ENCODE measurements at places on chromosomes 3 and 15.

GRCh38 chr3:10160925-10161324 lies 3.8 kb upstream of the IRAK2 start:
- DNase-seq, result no peak

DNA sequence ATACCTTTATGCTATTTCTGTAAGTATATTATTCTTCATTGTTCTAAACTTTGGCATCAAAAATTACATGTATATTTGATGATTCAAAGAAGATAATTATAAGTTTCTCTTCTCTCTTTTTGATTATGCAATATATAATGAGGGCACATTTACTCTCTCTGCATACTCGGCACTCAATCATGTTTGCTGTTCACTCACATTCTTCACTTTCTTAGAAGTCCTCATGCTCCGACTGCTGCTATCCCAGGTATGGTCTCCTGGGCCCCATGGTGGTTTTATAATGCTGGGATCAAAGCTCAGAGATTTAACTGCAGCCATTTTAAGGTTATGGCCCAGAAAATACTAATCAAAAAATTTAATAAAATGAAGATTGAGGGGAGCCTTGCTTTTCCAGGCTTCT lies 529.7 kb upstream of the IL12A start:
- DNase-seq, result no peak

GRCh38 chr3:10008588-10009344 lies 17.5 kb upstream of the FANCD2 start:
- DNase-seq, result peak; percentile 84

GRCh38 chr3:122312826-122313225 lies 12.2 kb upstream of the CSTA start:
- DNase-seq, result no peak

DNA sequence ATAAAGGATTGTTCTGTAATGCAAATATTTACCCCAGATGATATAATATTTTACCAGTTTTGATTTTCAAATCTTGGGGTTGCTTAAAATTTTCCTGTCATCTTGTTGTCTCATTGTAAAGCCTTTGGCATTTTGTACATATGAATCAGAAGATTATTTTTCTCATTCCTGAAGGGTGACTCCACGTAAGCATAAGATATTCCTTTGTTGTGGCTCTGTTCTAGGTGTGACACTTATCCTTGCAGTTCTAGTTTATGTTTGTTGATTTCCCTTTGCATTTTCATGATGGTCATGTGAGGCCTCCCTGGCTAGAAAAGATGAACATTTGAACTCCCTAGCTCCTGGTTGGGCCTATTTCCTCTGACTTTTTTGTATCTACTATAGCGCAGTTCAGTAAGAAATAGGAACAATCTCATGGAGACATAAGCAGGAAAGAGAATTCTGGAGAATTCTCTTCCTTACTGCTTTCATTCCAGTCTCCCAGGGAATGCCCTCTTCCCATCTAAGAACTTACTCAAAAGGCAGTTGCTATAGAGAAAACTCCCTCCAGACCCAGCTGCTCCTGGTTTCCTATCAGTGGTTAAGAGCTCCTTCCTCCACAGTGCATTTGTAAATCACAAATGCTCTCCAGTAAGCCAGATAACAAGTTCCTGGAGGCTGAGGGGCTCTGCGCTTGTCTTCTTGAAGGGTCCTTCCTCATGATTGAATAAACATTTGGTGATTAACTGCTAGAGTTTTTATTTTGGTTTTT lies 124.7 kb downstream of the WNT5A start:
- no peak for DNase-seq

DNA sequence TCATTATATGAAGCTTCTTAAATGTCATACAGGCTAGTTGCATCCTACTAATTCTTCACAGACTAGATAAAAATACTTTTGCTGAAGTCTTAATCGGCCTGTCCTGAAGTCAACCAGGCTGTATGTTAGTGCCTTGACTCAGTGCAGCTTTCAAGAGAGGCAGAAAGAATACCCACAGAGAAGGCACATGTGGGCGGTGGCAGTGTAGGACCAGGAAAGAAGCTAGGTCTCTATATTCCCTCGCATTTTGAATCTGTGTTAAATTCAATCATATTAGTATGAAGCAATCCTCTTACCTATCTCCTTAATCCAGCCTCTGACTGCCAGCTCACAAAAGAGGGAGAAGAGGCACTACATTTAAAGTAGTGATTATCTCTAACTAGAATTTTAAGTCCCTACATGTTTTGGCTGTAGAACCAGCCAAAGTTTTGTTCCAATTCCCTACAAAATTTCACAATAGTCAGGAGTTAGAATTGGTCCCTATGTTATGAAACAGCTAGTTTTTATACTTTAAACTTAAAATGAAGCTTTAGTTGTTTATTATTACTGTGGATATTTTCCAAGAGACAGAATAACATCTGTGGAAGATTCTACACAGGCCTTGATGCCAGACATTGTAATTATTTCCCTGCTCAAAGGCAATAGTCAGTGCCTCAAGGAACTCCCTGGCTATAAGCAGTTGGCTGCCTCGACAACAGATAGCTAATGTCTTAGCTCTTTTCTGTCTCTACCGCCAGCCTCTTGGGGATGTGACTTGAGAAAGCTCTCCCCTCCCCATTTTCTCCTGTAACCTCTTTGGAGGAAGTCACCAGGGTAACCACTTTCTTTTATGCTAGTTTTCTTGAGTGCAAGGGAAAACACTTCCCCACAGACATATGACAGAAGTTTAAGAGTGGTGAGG lies 31.9 kb downstream of the CRTC3 start:
- DNase-seq, result peak; percentile 26

DNA sequence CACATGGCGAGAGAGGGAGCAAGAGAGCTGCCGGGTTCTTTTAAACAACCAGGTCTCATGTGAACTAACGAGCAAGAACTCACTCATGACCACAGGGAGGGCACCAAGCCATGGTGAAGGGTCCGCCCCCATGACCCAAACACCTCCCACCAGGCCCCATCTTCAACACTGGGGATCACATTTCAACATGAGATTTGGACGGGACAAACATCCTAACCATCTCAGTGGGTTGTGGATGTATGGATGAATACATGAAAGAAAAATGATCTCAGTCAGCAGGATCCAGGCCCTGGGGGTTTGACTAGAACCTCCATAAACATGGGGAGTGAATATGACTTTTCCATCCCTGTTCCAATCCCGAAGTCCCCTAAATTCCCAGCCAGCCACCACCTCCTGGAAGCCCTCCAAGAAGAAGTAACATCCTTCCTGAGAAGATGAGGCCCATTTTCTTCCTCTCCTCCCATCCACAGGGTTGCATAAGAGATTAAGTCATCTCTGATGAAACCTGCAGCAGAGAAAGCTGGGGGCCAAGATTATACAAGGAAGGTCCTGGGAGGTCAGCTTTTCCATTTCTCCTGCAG lies 9.5 kb downstream of the CAV3 start:
- DNase-seq, result no peak

GRCh38 chr15:36334059-36334458 lies 245.4 kb upstream of the CDIN1 start:
- DNase-seq, result no peak

DNA sequence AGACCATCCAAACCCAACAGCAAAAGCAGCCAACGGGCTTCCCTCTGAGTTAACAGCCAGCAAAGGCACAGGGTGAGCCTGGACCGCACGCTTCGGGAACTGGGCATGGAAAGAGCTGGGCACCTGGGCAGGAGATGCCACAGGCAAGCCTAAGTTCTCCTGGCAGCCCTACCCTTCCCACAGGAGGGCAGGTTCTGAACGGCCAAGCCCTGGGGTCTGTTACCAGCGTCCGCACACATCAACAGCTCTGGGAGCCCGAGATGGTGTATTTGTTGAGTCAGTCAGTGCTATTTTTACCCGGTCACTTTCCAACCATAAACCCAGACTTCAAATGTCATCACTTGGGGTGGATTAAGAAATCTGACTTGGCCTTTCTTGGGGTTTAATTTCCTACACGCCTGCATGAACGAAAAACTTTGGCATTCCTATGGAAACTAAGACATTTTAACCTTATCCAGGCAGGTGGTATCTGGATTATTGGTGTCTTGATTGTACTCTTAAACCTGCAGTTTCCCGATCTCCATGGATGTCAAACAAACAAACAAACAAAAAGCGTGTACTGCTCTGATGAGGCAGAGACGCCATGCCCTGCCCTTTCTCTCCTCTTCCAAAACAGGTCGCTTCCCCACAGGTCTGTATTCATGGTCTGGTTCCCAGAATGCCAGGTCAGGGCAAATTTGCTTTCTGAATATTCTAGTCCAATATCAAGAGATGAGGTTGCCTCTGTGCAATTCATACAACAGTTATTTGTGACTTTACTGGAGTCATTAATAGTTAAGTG lies 99.7 kb downstream of the XXYLT1 start:
- DNase-seq, result no peak

GRCh38 chr15:90924375-90924774 lies 8.0 kb downstream of the HDDC3 start:
- DNase-seq, result peak; percentile 20

GRCh38 chr3:99883138-99883461 lies 65.4 kb downstream of the CMSS1 start:
- DNase-seq, result no peak

- no peak for DNase-seq
Measured at GRCh38 chr3:184741259-184741556, 29.3 kb upstream of the MAGEF1 start.

DNA sequence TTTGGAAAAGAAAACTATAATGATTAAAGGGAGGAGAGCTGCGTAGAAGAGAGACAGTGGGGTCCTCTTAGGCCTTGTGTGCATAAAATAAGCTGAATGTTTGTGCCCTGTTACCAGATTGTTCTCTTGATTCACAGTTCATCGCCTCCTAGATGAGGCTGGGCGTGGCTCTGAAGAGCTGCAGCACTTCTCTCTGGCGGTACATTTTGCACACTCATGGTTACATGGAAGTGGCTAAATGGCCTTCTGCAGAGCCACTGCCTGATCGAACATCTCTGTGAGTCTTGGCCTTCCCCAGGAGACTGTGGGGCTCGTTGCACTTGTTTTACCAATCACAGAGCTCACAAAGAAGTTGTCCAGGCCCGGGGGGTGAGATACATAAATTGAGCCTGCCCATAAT lies 208.8 kb downstream of the GABRG3 start:
- DNase-seq, result no peak

DNA sequence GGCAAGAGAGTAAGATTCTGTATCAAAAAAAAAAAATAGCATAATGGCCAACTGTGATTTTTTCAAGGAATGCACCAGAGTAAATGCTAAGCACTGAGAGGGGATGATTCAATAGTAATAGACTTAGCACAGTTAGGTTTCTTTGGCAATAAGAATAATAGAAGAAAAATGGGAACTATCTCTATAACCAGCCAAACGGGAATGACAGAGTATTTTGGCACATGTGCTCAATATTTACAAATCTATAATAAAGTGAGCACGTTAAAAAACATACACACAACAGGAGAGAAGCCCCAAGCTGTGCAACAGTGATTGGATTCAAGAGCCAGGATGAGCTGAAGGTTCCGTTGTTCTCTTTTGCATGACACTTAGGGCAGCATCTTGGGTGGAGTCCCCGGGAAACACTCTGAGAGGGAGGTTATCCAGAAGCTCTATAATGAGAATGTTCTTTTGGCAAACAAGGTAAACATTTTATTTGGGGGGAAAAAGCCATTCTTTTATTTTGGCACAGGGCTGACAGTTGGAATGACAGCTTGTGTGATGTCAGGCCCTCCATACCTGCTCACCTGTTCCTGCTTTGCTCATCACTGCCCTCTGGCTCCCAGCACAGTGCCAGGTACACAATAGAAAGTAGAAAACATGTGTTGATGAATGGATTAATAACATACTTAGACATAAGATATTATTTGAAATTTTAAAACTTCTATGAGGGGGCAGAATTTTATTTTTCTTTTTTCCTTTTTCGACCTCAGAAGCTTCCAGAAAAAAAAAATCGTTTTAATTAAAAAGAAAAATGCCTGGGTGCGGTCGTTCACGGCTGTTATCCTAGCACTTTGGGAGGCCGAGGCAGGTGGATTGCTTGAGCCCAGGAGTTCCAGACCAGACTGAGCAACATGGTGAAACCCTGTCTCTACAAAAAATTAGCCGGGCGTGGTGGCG lies 44.0 kb upstream of the MUC4 start:
- no peak for DNase-seq

DNA sequence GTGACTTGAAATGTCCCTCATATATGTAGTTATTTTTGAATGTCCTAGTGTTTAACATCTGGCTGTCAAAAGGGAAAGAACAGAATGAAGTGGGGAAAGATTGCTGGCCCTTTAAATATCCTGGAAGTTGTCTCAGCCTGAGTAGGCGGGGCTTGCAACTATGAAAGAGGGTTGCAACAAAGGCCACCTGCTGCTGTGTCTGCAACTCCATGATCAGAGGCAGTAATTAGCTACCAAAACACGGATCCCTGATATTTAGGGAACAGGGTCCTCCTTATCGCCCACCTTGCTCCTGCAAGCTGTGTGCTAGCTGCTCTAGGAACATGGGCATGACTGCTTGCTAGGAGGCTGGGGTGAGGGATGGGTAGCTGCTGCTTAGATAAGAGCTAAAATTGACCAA lies 100.2 kb upstream of the CFAP20DC start:
- DNase-seq, result no peak

GRCh38 chr3:43512754-43513404 lies 108.9 kb downstream of the ANO10 start:
- no peak for DNase-seq

DNA sequence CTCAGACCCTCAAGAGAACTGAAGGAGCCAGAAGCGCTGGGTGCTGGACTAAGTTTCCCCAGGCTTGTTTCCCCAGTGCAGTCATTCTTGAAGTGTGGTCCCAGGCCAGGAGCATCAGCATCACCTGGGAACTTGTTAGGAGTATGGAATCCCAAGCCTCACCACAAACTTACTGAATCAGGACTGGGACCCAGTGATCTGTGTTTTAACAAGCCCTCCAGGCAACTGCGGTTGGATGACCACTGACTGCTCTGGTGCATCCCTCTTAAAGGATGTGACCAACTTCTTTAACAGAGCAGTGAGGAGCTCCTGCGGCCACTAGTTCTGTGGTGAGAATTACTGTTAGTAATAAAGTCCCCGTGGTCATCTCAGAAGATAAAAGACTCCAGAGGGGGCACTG lies 62.4 kb upstream of the DAZL start:
- no peak for DNase-seq

DNA sequence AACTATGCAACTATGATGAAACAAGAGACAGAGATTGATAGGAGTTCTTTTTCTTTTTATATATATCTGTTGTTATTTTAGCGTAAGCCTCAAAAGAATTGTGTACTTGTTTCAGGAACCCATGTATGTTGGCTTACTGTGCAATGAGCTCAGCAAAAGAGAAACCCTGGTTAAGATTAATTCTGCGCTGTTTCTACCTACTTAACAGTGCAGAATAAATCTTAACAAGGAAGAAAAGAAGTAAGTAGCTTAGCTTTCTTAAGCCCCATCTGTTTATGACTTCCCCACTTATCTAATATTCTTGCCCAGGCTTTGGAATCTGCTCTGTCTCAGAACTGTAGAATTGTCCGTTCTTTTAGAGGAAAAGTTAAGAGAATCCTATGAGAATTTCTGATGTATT lies 27.4 kb downstream of the ECT2 start:
- DNase-seq, result no peak

- no peak for DNase-seq
Measured at GRCh38 chr15:41980654-41981323, 8.4 kb upstream of the EHD4 start.

- DNase-seq, result no peak
Measured at GRCh38 chr3:174495928-174496327, 363.2 kb upstream of the NAALADL2 start.

GRCh38 chr15:38781196-38781595 lies 216.6 kb upstream of the RASGRP1 start:
- no peak for DNase-seq

GRCh38 chr3:196639483-196640296 lies at the start of gene NRROS:
NRROS (plus strand) TSS chr3:196639694; CDS start chr3:196654540, 14,846 bp downstream.
- peak; percentile 80 for DNase-seq
